Cardiac fibroblast (primary cell): ENCODE measurements at places on chromosomes 13 and 19.

GRCh38 chr19:55352549-55353145, 1.9 kb downstream of the COX6B2 start:
- no peak for DNase-seq

GRCh38 chr19:52665027-52665426, 26.9 kb upstream of the ZNF83 start:
- no peak for DNase-seq

DNA sequence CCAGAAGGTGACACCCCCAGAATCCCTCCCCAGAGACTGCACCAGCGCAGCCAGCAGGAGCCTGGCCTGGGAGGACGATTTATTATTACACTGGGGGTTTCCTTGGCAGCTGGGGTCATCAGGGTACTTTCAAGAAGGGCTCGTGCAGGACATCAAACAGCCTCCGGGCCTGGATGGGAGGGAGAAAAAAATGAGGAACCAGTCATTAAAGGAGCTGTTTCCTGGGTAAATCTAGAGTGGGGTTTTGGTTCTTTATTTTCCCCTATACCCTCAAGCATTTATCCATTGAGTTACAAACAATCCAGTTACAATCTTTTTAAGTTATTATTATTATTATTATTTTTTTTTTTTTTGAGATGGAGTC, 3.1 kb downstream of the POLR1G start:
- no peak for DNase-seq

GRCh38 chr13:79404361-79404760, 1.7 kb downstream of the RBM26 start:
- no peak for DNase-seq

DNA sequence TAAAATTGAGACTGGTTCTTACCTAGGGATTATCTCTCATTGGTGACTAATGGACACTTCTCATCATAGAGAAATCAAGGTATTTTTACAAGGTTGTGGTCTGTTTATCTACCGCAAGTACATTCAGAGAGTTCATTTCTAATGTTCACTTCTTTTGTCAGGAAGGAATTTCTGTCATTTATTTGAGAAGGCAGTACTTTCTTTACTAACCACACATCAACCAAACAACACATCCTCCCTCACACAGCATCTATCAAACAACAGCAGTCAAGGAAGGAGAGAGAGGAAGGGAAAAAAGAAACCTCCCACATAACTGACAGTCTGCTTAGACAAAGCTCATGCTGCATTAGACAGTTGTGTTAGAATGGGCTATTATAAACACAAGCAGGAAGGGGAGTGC, 182.3 kb upstream of the KLF12 start:
- DNase-seq: no peak

- DNase-seq: no peak
These were observed 97.9 kb downstream of the HSPH1 start for GRCh38 chr13:31063772-31064171.

DNA sequence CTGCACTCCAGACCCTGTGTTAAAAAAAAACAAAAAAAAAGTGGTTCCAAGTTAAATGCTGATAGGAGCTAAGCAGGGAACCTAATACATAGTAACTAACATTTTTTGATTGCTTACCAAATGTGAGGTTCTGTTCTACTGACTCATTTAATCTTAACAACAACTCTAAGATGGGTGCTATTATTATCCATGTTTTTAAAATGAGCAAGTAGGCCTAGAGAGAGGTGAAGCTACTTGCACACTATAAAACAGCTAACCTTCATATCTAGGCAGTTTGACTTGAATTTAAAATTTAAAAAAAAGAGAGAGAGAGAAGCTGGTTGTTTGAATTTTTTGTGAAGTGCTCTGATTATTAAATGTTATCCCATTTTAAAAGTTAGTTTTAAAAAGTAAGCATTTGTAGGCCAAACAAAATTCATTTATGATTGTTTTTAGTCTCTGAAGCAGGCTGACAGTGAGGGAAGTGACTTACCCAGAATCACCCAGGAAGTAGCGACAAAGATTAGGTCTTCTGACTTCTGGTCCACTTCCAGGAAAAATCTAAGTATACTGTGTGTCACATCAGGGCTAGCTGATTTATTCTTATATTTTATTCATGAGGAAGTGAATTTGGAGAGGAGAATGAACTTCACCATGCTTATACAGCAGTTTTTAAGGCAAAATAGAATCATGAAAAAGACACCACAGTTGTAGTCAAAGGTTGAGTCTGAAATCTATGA, 2.4 kb downstream of the SIGLECL1 start:
- no peak for DNase-seq

DNA sequence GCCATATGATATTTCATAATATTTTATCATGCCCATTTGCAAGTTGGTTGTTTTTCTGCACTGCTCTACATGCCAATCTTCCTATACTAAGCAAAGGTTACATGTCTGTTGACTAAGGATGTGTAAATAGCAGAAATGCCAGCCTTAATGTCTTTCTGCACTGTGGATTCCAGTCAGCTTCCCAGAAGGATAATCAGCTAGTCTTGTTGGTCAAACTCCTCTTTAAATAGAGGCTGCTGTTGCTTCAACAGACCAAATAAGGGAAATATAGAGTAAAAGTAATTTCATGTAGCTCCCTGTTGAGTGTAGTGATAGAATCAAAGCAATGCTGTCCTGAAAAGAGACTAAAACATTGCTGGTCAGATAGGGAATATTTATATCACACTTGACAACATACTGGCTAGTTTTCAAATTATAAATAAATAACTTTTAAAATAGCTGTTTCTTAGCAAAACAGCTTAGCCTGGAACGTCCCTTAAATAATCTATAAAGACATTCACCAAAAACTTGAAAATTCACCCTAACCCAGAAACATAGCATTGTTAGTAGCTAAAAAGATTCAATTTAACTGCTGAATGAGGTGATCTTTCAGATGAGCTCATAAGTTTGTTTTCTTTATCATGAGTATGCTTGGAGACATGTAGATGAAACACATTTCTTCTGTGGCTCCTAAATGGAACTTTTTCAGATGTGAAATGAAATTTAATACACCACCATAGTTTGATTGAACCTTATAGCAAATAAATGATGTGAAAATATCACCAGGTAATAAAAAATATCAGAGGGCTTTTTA, 56.6 kb downstream of the FRY start:
- no peak for DNase-seq

GRCh38 chr19:46076031-46076880, 35.5 kb upstream of the IGFL4 start:
- no peak for DNase-seq

DNA sequence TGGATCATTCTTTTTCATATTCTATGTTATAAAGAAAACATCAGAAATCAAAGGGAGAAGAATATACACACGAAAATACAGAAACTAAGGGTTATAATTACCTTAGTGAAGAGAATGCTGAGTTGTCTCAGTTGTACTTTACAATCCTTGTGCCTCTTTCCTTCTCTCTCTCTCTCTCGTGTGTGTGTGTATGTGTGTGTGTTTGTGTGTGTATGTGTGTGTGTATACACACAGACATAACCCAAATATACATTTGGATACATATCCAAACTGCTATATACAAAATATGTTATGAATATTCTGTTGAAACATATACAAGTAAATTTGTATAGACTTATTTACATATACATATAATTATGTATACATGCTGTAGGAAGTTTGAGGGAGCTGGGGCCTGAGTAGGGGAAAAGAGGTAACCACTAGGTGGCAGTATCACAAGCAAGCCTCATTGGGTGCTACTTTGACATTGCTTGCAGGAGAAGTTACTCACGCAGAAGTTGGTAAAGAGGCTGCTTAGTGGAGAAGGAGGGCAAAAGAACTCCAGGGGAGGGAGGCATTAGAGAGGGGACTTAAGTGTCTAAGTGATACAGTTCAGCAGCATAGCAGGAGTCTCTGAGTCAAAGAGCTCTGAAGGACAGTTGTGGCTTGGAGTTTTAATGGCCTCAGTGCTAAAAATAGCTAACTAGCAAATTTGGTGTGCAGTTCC, 465.1 kb upstream of the PCDH20 start:
- peak; percentile 16 for DNase-seq

GRCh38 chr13:39682310-39682709, 26.8 kb downstream of the COG6 start:
- no peak for DNase-seq

GRCh38 chr19:34725400-34725799, 8.6 kb upstream of the ZNF181 start:
- no peak for DNase-seq

DNA sequence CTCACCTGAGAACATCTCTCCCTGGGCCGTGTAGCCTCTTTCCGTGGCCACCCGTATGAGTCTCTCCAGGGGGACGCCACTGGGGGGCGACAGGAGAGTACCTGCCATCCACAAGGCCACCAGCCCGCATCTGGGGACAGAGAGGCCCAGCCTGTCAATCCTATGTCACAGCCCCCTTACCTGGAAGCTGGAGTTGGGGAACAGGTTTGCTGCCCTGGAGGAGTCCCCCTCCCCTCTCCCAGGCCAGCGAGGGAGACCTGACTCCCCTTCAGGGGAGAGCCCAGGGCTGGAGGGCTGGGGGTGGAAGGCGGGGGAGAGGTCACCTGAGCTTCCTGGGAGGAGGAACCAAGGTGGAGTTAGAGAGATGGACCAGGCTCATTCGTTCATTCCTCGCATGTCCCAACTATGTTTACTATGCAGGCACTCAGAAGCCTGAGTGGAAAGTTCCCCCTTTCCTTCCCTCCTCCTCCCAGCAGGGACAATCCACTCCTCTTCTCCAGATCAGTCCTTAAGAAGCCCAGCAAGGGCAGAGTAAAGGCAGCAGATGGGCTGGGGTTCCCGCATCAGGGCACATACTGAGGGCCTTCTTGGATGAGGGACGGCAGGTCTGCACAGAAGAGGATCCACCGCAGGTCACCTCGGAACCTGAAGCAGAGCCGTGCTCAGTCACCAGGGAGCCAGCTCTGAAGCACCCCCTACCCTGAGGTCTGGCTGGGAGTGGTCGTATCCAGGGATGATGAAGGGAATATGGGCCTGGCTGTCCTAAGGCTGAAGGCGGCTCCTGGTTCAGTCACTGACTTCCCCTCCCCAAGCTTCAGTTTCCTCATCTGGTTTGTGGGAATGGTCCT, 5.5 kb downstream of the ACTMAP start:
- no peak for DNase-seq

GRCh38 chr13:98751367-98751782, 1.1 kb downstream of the SLC15A1 start:
- DNase-seq: no peak

DNA sequence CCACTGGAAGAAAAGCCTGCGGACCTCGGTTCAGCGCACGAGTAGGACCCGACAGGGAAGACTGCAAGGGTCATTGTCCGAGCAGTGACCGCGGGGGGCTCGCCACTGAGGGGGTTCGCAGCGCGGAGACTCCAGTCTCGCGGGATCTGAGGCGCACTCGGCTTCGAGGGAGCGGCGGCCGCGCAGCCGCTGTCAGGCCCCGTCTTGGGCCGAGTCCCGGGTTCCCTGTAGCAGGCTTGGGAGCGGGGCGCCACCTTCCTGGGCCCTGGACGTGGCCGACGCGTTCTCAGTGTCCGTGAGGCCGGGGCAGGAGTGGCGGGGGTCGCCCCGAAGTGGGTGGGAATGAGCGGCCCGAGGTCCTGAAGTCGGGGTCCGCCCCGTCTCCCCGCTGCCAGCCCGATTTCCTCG, 474 bp upstream of the FAM174C start:
- DNase-seq: no peak

DNA sequence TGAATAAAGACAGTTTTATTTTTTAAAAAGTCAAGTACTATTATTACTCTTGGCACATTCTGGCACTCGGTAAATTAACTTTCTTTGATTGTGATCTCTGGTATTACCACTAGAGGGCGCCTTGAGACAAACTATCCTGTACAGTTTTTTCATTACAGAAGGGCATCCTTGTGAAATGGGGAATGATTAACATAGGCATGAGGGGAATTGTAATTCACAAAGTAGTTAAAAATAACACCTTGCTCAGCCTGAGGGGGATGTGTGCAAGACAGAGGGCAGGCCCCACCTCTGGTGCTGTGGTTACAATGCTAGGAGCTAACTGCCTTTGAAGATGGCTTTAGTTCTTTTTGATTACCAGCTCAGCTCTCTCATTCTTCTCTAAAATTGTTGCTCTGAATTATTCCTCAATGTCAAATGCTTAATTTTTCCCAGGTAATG, 24.2 kb upstream of the C1QTNF9B start:
- peak; percentile 78 for DNase-seq

DNA sequence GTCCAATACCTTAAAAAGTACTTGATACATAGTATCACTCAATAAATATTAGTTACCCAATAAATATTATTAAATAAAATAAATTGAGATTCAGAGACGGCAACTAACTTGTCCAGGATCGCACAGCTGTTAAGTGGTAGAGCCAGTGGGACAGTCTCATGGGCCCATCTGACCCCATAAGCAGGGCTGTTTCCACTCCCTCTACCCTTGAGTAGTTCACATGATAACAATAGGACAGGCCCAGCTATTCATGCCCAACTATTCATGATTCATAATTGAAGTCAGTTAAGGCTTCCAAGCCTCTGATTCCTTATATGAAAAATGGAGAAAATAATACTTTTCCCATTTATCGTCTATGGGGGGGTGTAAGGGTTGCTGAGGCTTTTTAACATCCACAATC, 78.2 kb downstream of the C13orf42 start:
- DNase-seq: no peak

- DNase-seq: no peak
These were observed 6.7 kb downstream of the DNM2 start for GRCh38 chr19:10724573-10725071.

GRCh38 chr19:41223431-41224234, 4.6 kb downstream of the AXL start:
- DNase-seq: peak; percentile 58
